Vagina (tissue), 2 donors: ENCODE measurements at places on chromosomes 7 and 10. TPM values are rescaled to one million over a fixed set of nuclear protein-coding genes. Genes with fewer than 3 reads are reported as not detected.
A peak's percentile ranks its signal among the peaks of the same experiment; 100 is the strongest.

CFAP46 gene
- not detected for total RNA-seq

- no peak for DNase-seq
Measured at GRCh38 chr7:151755131-151755801, 121.6 kb downstream of the PRKAG2 start.

TMEM225B gene
- total RNA-seq = 1.2 TPM

DNA sequence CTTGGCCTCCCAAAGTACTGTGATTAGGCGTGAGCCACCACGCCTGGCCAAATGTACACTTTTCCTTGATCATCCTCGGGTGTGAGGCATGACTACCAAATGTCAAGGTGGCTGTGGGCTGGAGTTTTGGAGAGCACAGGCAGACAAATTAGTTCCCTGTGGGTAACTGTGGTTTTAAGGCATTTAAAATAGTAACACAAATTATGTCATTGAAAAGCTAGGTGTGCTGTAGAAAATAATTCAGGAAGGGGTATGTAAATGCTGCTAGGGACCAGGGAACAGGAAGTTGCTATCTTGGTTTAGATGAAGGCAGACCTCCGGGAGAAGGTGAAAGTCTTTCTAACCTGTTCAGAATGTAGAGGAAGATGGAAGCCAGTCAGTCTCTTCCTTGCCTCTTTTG lies 9.9 kb downstream of the GLRX3 start:
- DNase-seq = no peak

OLAH gene
- 4.9 TPM for total RNA-seq

AVL9 gene
- 25.5 TPM for total RNA-seq

GRCh38 chr10:102152545-102152890 lies 329 bp downstream of the NOLC1 start:
- no peak for DNase-seq

DNA sequence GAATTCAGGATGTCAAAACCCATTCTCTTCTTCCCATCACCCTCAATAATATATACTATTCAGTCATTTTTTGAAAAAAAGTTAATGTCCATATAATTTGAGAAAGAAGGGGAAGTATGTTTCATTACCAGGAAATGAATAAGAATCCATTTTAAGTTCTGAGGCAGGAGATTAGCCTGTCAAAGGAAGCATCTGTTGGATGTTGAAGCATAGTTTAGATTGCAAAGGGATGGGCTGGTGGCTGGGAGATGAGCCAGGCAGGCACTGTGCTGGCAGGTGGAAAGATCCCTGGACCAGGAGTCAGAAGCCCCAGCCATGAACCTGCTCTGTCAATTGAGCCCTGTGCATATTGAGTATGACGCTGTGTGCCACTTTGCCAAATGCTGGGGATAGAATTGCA lies 48.4 kb upstream of the CRTAC1 start:
- no peak for DNase-seq

GRCh38 chr7:149292462-149292823 lies 30.4 kb downstream of the ZNF783 start:
- no peak for DNase-seq

DRGX gene
- not detected for total RNA-seq

DNA sequence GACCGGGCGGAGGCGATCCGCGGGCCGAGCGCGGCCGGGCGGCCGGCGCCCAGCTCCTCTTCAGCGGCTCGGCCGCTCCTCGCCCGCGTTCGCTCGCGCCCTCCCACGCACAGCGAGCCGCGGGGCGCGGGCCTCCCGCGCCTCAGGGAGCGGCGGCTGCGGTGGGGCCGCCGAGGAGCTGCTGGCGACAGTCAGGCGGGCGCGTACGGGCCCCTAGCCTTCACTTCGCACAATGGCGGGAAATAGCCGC lies at the start of gene MCMBP:
TSS of gene MCMBP (minus strand) at position 234 of the 250 bp plus-strand sequence. CDS start 259 bp downstream, outside the sequence.
- DNase-seq = no peak

OR2A42 gene
- not detected for total RNA-seq

TAS2R4 gene
- total RNA-seq = 1.5 TPM

GRCh38 chr7:26863518-26864308 lies 677 bp downstream of the SKAP2 start:
- peak; percentile 89 for DNase-seq

- DNase-seq = no peak
Measured at GRCh38 chr7:65892161-65892560, 19.3 kb downstream of the VKORC1L1 start.

DNA sequence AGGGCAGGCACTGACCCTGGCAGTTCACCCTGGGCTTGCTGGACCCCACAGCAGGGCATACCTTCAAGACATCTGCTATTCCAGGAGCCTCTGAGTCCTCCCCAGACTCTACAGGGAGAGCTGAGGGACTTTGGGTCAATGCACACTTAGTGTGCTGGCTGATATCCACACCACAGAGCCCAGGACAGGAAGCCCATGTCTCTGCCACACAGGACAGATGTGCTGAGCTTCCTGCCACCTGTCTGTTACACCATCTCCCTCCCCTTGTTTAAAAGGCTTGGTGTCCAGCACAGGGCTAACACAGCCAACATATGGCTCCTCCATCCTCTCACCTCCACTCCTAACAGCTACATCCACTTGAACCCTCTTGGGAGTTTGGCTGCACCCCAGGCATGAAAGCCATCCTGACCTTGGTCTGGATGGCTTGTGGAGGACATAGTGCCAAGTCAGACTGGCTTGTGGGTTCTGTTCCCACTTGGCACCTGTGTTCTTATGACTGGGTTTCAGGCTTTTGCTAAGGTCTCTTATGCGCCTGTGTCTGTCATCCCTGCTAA lies 529.8 kb downstream of the GALNT17 start:
- no peak for DNase-seq

GRCh38 chr7:130490888-130491804 lies 739 bp upstream of the MEST start:
- DNase-seq = no peak

DNA sequence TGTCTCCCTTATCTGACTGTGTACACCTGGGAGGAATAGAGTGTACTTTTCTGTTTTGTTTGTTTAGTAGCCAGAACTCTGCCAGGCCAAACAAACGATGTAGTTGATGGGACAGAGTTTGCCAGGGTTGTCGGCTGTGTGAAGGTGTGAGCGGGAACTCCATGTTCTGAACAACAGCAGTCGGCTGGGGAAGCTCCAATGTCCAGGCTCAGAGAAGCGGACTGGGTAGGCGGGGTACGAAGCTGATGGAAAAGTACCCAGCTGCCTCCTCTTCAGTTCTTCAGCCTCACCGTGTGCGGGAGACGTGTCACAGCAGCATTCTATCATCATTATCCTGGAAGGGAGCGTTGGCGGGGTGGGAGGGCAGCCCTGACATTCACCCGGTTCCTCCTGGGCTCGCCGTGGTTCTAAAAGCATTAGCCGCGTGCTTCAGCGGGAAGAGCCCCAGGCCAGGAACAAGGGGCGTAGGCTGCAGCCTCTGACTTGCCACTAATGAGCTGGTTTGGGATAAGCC lies 52.9 kb downstream of the PFKFB3 start:
- DNase-seq = no peak

DNA sequence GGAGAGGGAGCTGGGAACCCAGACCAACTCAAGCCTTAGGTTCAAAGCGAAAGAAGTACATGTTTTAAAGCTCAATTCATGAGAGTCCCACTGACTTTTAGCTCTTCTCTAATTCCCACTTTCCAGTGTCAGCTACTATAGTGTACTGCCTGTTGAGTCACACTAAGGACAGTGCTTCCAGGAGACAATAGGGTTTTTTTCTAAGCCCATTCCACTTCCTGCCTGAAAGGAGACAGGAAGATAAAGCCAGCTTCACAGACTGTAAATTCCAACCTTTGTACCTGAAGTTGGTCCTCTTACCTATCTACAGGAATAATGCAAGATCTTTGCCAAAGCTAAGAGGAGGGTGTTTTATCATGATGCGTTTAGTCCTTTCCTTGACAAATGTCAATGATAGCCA lies 4.4 kb downstream of the MSRB2 start:
- no peak for DNase-seq

DNA sequence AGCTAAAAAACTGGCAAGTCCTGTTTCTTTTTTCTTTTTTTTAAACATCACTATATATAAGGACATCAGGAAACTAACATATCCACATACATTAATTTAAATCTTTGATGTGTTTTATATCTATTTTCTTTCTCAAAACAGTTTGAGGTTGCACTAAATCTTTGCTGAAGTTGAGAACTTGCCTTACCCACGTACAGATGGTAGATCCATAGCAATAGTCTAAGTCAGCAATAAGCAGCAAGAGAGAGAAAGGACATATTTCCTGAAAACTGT lies 226.7 kb upstream of the IMMP2L start:
- DNase-seq = no peak

FBXO24 gene
- 0.98 TPM for total RNA-seq

- no peak for DNase-seq
Measured at GRCh38 chr7:118844748-118845147, 620.2 kb downstream of the ANKRD7 start.
